DMS79 treated with DMSO at 0.1 percent for 48 hours (cell line): ENCODE measurements at places on chromosomes 11 and 22.

DNA sequence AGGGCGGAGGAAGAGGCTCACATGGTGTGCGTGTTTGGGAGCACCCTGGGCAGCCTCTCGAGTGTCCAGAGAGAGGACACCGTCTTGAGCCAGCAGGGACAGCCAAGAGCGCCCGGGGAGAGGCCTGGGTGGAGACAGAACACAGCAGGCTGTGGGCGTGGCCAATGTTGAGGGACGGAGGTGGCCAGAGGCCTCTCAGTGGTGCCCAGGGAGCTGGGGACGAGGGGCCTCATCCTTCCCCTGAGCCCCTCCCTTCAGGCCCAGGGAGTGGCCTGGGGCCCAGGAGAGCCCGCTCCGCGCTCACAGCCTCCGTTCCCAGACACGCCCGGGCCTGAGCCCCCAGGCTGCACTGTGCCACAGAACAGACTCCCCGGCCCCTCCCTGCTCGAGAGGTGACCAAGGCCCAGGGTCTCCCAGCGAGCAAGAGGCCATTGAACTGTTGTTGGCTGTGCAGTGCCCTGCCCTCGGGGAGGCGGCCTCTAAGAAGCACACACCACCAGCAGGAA, 48.4 kb downstream of the CDKN1C start:
- DNase-seq, result no peak

GRCh38 chr11:95104856-95105255, 15.2 kb downstream of the ENDOD1 start:
- DNase-seq, result no peak

DNA sequence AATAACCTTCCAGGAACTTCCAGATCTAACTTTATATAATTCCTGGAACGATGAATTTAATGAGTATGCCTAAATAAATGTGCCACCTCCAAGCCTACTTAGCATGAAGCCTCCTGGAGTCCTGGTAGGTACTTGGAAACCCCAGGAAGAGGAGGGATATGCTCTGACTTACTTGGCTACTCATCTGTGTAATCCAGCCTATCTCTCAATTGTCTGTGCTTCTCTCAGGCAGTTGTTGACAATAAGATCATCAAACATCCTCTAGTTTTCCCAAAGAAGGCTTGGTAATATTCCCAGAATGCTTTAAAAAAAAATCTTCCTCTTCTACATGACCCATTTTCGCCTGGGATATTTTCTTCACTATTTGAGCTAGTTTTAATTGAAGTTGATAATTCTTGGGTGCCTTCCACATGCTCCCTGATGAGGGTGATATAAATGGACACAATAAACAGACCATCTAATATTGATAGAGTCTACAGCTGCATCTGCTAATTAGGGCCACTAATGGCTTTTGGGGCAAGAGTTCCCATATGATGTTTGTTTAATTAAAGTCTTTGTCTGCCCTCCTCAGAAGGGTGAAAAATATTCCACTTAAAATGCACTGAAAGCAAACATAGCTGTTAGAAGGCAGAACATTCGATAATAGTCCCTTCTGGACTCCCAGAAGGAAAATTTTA, 75.5 kb upstream of the RAB38 start:
- DNase-seq, result no peak

DNA sequence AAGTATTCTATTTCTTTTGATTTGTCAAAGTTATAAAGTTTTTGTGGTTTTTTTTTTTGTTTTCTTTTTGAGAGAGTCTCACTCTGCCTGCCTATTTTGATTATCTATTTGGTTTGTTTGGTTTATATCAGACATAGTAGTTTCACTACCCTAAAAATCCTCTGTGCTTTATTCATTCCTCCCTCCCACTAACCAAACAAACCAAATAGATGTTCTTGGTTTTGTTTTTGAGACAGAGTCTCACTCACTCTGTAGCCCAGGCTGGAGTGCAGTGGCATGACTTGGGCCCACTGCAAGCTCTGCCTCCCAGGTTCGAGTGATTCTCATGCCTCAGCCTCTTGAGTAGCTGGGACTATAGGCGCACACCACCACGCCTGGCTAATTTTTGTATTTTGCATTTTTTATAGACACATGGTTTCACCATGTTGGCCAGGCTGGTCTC, 67.9 kb downstream of the ENTHD1 start:
- no peak for DNase-seq

GRCh38 chr11:29914203-29914930, 102.5 kb downstream of the KCNA4 start:
- no peak for DNase-seq
